ENCODE measurements at places on chromosomes 2 and 18.
A peak's percentile ranks its signal among the peaks of the same experiment; 100 is the strongest.

GRCh38 chr2:234544659-234545611 is 48.1 kb upstream of the ARL4C start:
- peak; percentile 51 for DNase-seq

DNA sequence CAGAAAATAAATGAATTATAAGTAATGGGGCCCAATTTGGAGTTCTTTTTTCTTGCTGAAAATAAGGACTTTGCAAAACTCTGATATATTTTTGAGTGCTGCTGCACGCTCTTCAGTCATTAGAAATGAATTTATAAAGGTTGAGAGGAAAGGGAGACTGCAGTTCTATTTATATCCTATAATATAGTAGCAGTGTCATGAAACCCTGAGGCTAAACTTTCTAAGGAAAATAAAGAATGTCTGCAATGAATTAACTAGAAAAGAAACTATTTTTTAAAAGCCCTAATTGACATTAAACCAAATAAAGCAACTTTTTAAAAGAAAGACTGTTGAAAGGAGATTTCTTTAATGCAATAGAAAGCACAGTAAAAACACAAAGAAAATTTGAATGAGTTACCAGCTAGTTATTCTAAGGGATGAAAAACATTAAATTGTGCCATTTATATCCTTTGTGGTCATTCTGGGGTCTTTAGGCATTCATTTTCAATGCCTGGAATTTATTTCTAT is 1072.8 kb upstream of the TMEFF2 start:
- no peak for DNase-seq

DNA sequence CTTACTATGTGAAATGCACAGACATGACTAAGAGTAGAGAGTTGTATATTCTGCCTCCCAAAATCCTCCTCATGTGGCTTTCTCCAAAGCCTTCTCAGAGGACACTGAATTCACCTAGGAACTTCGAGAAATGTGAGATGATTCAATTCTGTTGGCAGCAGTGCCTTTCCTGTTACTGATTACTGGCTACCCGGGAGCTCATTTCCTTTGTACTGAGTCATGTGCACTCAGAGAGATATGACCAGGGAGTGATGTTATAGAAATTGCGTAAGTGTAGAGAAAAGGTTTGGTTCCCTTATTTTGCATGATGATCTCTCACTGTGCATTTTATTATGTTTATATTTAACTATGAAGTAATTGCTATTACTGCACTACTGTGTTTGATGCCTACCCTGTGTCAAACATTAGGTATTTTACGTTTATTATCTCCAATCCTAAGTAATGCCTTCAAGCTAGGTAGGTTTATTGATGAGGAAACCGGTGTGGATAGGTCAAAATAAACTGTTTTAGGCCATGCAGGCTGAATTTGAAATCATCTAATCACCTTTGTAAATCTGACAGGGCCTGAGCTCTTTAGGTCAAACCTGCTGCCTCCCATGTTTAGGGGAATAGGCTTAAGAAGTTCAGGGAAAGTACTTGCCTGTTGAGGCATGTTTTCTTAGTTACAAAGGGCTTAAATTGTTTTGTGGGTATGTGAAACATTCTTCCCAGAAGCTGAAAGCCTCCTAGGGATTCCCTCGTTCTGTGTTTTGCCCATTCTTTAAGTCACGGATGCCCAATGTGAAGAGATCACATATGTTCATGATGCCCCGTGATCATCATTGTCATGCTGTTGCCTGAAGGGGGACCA is 86.8 kb downstream of the FMNL2 start:
- no peak for DNase-seq

DNA sequence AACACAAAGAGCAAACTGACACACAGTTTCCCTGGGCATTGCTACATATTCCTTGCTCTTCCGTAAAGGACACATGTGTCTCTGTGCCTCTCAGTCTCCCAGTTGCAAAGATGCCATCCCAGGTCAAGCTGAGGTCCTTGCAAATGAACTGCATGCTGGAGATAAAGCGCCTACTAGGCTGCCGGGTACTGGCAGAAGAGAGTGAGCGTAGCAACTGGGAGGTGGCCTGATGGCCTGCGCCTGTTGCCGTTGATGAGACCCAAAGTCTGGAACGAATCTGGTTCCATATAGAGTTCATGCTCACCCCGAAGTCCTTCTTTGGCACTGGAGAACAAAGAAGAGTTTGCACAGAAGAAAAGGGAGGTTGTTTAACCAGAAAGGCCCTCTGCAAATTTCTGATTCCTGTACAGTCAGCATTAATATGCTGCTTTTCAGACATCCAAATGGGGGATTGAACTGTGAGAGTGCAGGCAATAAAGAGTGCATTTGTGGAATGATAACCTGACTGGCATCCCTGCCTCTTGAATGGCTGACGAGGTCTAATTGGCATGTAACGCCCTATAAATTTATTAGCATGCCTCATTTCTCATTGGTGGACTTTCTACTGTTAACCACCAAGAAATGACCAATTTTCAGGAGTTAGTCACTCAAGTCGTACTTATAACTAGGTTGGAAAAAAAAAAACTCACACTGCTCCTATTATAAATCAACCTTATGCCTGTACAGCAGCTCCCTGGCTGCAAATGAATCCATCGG is 78.7 kb downstream of the GBX2 start:
- DNase-seq: no peak

- no peak for DNase-seq
Observed at GRCh38 chr2:195682077-195682476, 25.1 kb downstream of the SLC39A10 start.

- DNase-seq: no peak
Observed at GRCh38 chr18:41126541-41127235, 828.3 kb upstream of the PIK3C3 start.

- no peak for DNase-seq
Observed at GRCh38 chr18:5515011-5515784, 28.6 kb downstream of the EPB41L3 start.

- no peak for DNase-seq
Observed at GRCh38 chr18:13378150-13378549, 159.6 kb downstream of the LDLRAD4 start.
